ENCODE measurements at places on chromosomes 6 and 20.

GRCh38 chr6:5211492-5211891 lies 49.3 kb downstream of the LYRM4 start:
- H3K36me3 ChIP-seq, result no peaks in the 10 kb centered on the region
- H3K4me1 ChIP-seq, result peaks cover 29% of the 10 kb centered on the region
- DNase-seq, result no peak
- H3K27me3 ChIP-seq, result no peaks in the 10 kb centered on the region

GRCh38 chr6:85464722-85465150 lies 14.9 kb downstream of the NT5E start:
- no peak for DNase-seq
- no peaks in the 10 kb centered on the region for H3K27me3 ChIP-seq
- H3K4me1 ChIP-seq, result peaks cover 12% of the 10 kb centered on the region
- no peak overlapping the region for H3K27ac ChIP-seq

GRCh38 chr20:48190757-48191156 lies 405.5 kb upstream of the SULF2 start:
- H3K4me3 ChIP-seq, result no peak overlapping the region
- H3K27me3 ChIP-seq, result no peaks in the 10 kb centered on the region
- no peaks in the 10 kb centered on the region for H3K4me1 ChIP-seq
- H3K27ac ChIP-seq, result no peak overlapping the region

DNA sequence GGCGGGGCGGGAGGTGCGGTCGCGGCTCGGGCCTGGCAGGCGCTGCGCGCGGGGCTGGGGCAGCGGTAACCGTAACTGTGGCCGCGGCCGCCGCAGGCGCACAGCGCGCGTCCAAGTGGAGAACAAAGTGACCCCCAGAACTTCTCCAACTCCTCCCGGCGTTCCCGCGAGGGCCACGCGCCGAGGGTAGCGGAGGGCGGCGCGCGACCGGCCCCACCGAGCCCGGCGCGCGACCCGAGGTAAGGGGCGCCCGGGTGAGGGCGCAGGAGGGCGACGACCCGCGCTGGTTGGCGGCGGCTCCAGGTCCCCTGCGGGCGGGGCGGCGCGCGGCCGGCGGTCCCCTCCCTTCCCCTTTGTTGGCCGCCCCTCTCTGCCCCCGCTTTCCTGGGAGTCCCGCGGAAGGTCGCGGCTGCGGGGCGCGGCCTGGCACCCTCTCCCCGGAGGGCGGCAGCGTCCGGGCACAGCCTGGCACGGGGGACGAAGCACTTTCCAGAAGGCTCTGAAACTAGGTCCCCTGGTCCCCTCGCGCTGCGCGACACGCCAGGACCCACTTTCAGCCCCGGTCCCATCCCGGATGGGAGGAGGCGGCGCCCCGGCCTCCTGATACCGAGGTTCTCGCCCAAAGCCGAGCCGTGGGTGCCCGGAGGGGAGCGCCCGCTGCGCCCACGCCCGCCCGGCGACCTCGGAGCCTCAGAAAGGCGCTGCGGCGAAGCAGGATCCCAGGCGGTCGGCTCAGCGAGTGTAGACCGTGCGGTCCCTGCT lies at the start of gene TIAM2:
Gene TIAM2 (plus strand): TSS at position 62 of the 762 bp plus-strand sequence. CDS start 133,909 bp downstream, outside the sequence.
- no peaks in the 10 kb centered on the region for H3K36me3 ChIP-seq
- H3K27me3 ChIP-seq, result no peaks in the 10 kb centered on the region
- no peak within 1 kb of the TSS for H3K27ac ChIP-seq

GRCh38 chr6:87909849-87910248 lies 137.8 kb upstream of the SPACA1 start:
- H3K4me1 ChIP-seq, result no peaks in the 10 kb centered on the region
- DNase-seq, result no peak
- H3K4me3 ChIP-seq, result no peak overlapping the region
- H3K27ac ChIP-seq, result no peak overlapping the region
- H3K27me3 ChIP-seq, result no peaks in the 10 kb centered on the region
